Liver (tissue), 10 donors: ENCODE measurements at places on chromosomes 5 and 9. TPM values are rescaled to one million over a fixed set of nuclear protein-coding genes. Genes with fewer than 3 reads are reported as not detected.

GRCh38 chr9:20551236-20551635, 71.1 kb downstream of the MLLT3 start:
- no peak for DNase-seq

- DNase-seq = no peak
Measured at GRCh38 chr5:124801551-124801950, 55.1 kb upstream of the ZNF608 start.

GRCh38 chr9:114238891-114239875, 83.7 kb upstream of the ORM1 start:
- DNase-seq = no peak

- no peak for DNase-seq
Measured at GRCh38 chr5:161804263-161804662, 43.7 kb upstream of the GABRA1 start.

GRCh38 chr5:13909271-13909670, 35.2 kb downstream of the DNAH5 start:
- no peak for DNase-seq

Gene CRHBP
- 159 TPM for total RNA-seq
